Vagina (tissue), 2 donors: ENCODE measurements at places on chromosomes 4 and X.

DNA sequence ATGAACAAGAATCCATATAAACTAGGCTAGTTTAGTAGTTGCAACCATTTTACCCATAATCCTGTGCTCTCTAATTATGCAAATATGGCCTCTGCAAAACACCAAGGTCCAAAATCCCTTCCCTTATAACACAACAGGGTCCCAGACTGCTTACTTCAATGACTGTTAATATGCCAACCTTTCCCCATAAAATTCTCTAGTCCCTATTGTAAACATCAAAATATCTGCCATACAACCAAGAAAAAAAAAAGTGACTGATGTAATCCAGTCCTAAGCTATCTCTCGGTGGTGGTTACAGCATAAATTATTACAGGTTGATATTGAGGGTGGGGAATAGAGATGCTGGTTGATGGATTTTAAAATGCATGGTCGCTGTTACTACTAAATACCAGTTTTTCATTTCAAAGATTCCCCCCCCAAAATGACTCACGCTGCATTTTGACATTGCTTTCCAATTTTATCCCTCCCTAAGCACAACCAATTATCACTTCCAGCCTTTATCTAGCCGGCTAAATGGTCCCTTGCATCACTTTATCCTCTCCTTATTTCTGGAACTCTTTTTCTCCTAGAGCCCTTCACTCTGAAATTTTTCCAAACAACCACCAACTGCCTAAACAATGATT is 44.8 kb downstream of the TSPAN5 start:
- DNase-seq: no peak

- DNase-seq: no peak
Measured at GRCh38 chrX:46125111-46125510, 420.1 kb downstream of the ZNF674 start.

DNA sequence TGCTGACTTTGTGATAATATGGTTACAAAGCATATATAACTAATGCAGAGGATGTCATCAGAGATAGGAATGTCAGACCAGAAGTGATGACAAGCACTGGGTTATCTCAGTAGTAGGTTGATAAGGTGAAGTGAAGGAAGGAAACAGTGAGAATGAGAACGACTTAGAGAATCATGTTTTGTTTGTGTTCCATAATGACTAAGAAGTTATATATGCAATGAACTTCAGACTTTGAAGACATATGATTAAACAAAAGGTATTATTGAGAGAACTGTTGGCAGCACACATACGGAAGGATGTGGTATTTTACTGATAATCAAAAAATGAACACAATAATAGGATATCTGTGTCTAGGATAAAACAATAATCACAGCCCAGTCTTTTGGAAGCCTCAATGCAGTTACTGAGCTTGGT is 18.3 kb upstream of the HHIP start:
- DNase-seq: no peak

- no peak for DNase-seq
Measured at GRCh38 chrX:100870527-100870926, 3.6 kb downstream of the NOX1 start.

DNA sequence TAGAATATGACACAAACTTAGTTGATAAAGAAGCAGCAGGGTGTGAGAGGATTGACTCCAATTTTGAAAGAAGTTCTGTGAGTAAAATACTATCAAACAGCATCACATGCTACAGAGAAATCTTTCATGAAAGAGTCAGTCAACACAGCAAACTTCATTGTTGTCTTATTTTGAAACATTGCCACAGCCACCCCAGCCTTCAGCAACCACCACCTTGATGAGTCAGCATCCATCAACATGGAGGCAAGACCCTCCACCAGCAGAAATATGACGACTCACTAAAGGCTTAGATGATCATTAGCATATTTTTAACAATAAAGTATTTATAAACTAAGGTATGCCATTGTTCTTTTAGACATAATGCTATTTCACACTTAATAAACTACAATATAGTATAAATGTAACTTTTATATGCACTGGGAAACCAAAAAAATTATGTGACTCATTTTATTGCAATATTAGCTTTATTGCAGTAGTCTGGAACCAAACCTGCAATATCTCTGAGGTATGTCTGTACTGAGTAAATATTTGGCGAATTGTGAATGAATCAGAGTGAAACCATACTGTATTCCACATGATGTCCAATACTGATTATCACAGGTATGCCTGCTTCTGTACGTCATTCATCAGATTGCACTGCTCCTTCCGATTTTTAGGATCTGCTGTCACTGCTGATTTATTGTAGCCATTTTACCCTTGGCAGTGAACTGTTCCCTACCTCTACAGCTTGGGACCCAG is 11.6 kb downstream of the FRMPD4 start:
- no peak for DNase-seq

- DNase-seq: no peak
Measured at GRCh38 chr4:1516881-1517480, 110.7 kb upstream of the NKX1-1 start.

GRCh38 chr4:156578005-156578404 is 393.6 kb downstream of the PDGFC start:
- no peak for DNase-seq

- no peak for DNase-seq
Measured at GRCh38 chrX:10206317-10206716, 49.5 kb downstream of the CLCN4 start.
